RWPE2 (cell line): ENCODE measurements at places on chromosomes 13 and 19.

DNA sequence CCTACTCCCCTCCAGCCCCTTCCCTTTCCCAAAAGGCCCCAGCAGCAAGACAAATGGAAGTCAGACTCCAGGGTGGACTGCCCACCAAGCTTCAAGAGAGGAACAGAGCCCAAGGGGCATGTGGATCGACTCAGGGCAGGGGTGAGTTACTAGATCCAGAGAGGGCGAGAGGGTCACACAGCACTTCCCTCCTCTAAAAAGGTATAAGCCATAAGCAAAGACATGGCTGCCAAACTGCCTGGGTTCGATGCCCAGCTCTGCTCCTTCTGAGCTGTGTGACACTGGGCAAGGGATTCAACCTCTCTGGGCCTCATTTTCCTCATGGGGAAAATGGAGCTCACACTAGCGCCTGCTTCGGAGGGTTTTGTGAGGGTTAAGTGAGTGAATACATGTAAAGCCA is 3.8 kb downstream of the PPP1R14A start:
- DNase-seq, result no peak

DNA sequence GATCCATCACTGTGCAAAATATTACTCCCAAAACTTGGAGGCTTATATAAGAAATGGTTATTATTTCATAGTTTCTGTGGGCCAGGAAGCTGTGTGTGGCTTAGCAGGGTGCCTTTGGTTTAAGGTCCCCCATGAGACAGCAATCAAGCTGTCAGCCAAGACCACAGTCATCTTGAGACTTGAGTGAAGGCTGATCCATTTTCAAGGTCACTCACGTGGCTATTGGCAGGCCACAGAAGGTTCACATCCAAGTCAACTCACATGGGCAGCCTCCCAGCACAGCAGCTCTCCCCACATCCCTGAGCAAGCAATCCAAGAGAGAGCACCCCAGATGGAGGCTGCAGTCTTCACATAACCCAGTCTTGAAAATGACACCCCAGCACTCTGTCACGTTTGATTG is 537.4 kb downstream of the MYO16 start:
- no peak for DNase-seq

DNA sequence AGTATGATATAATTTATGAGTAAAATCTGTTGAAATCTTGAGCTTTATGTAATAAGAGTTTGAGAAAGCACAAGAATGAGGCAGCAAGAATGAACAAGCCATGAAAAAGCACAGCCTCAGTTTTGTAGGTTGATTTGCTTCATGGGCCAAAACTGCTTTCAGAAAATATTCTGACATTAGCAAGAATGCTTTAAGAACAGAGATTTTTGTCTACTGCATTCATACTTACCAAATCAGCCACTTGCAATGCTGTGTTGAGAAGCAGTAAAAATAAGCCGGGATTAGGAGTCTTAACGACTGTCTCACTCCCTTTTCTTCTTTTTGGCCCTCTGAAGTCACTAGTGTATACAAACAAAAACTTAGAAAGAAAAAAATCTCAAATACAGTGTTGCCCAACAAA is 114.5 kb downstream of the POSTN start:
- no peak for DNase-seq

DNA sequence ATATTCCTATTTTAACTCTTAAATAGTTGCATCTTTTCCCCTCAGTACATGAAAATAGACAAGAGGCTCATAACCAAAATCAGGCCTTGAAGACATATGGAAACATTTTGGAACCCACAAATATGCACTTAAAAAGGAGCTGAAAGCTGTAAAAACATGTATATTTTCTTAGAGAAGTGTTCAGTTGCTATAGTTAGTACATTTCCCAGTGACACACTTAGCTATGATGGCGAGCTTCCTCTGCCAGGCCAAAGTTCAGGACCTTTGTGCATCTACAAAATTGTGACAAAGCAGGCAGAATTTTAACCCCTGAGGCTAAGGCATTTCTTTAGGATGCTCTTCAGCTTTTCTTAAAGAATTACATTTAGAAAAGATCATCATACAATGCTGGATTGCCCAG is 54.5 kb downstream of the RCBTB2 start:
- no peak for DNase-seq

GRCh38 chr13:93118081-93118615 is 108.5 kb upstream of the GPC6 start:
- no peak for DNase-seq

- no peak for DNase-seq
Observed at GRCh38 chr13:97067017-97067895, 73.0 kb upstream of the OXGR1 start.

- DNase-seq, result no peak
Observed at GRCh38 chr19:45887200-45887710, 1.3 kb upstream of the IRF2BP1 start.

- no peak for DNase-seq
Observed at GRCh38 chr19:45409557-45409920, 3.1 kb downstream of the POLR1G start.

GRCh38 chr19:19591133-19591825 is 27.2 kb downstream of the PBX4 start:
- peak; percentile 87 for DNase-seq

- DNase-seq, result no peak
Observed at GRCh38 chr13:49536144-49536873, 40.6 kb downstream of the PHF11 start.

- no peak for DNase-seq
Observed at GRCh38 chr19:40281381-40282208, 3.5 kb downstream of the AKT2 start.

DNA sequence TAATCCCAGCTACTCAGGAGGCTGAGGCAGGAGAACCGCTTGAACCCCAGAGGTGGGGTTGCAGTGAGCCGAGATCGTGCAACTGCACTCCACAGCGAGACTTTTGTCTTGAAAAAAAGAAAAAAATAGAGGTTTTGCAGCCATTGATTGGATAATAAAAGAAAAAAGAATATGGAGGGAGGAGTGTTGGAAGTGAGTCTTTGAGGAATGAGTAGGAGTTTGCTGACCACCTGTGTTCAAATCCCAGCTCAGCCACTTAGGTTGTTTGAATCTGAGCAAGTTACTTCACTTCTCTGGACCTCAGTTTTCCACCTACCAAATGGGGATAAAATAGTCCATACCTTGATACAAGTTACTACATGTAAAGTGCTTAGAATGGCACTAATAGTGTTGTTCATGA is 6.2 kb downstream of the NRTN start:
- DNase-seq, result no peak

DNA sequence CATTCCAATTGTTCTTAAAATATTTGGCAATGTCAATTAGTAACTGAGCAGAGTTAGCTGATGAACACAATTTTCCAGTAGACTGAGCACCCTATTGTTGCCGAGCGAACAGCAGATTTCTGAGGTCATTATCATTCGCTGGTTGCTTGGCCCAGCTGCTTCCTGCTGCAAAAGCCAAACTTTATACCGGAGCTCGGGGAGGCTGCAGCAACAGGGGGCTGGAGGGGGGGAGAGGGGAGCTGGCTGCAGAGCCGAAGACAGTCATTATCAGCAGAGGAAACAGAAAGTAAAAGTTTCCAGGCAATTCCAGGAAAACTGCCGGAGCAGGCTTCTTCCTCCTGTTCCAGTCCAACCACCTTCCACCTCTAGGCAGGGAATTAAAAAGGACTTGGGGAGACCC is 77.9 kb downstream of the ZNF536 start:
- DNase-seq, result no peak

GRCh38 chr13:105814902-105815250 is 720.6 kb downstream of the EFNB2 start:
- no peak for DNase-seq

- no peak for DNase-seq
Observed at GRCh38 chr19:40221858-40222619, 3.9 kb upstream of the TTC9B start.

- no peak for DNase-seq
Observed at GRCh38 chr19:45254044-45254531, 3.0 kb downstream of the MARK4 start.

DNA sequence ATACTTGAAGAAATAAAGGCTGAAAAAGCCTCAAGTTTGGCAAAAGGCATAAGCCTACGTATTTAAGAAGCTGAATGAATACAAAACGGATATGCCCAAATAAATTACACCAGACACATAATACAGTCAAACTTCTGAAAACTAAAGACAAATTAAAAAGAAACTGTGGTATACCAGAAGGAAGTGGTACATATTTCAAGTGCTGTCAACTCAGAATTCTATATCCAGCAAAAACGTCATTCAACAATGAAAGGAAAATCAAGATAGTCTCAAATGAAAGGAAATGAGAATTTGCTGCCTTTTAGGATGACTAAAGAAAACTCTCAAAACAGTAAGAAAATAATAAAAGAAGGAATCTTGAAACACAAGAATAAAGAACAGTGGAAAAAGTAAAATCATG is 69.5 kb downstream of the POLR1D start:
- DNase-seq, result no peak

DNA sequence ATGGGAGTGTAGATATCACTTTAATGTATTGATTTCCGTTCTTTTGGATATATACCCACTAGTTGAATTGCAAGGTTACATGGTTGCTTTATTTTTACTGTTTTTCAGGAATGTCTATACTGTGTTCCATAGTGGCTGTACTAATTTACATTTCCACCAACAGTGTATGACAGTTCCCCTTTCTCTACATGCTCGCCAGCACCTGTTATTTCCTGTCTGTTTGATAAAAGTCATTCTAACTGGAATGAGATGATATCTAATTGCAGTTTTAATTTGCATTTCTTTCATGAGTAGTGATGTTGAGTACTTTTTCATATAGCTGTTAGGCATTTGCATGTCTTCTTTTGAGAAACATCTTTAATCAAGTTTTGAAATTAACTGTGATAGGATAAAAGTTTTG is 818.6 kb downstream of the SLITRK6 start:
- DNase-seq, result no peak

DNA sequence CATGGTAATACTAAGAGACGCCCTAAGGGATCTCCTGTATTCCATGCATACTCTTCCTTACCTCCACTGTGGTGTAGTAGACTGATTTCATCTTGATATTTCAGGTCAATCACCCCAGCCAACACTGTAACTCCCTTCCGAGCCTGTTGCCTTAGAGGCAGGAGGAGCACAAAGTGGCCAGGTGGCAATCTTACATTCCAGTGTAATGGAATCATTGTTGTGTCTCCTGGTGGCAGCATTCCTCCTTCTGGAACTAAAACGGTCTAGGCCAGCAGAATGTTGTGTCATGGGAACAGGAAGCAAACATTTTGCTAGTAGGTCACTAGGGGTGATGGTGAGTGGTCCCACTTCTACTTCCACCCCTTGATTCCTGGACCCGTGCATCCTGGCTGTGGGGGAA is 405.7 kb upstream of the SLC10A2 start:
- DNase-seq, result no peak

DNA sequence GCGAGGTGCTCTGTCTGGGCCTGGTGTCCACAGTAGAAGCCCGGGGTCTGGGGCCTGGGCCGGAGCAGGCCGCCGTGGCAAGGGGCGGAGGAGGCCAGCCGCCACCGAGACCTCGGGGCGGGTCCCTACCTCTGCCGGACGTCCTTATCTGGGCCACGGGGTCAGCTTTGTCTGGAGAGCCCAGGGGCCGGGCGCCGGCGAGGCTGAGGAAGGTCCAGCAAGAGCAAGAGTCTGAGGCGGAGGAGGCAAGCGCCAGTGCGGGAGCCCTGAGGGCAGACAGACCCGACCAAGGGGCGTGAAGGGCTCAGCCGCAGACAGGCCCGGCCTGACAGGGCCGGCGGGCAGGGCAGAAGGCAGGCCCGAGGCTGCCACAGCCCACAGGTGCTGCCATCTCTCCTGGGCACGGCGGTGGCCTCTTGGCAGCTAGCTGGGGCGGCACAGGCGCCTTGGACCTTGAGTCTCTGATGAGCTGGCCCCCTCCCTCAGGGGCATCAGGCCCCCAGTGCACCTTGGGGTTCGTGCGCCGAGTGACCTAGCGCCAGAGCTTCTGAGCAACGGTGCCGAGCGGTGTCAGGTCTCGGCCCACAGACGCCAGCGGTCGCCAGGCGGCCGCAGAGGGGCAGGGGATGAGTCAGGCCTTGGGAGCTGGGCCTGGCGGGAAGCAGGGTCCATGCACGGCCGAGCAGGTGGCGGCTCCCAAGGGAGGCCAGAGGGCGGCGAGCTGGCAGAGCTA is 19.1 kb upstream of the AKAP8 start:
- DNase-seq, result no peak

- DNase-seq, result no peak
Observed at GRCh38 chr13:78022164-78022877, 103.7 kb upstream of the EDNRB start.

GRCh38 chr19:41588497-41589209 is 12.7 kb downstream of the CEACAM21 start:
- no peak for DNase-seq

DNA sequence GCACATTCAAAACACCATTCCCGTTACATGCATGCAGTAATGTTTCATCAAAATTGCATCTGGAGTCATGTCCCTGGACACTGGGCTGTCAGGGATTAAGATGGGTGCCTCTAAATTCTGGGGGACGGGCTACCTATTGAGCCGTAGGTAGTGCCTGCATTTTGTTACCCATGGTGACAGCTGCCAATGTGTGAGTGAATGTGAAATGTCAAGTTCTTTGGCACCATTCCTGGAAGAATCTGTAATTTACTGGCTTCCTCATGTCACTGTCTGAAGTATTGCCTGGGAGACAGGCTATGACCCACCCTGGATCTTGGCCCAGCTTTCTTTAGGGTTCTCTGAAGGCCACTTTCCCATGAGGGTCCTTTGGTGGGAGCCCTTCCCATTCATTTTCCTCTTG is 266.1 kb downstream of the TSHZ3 start:
- DNase-seq, result no peak

DNA sequence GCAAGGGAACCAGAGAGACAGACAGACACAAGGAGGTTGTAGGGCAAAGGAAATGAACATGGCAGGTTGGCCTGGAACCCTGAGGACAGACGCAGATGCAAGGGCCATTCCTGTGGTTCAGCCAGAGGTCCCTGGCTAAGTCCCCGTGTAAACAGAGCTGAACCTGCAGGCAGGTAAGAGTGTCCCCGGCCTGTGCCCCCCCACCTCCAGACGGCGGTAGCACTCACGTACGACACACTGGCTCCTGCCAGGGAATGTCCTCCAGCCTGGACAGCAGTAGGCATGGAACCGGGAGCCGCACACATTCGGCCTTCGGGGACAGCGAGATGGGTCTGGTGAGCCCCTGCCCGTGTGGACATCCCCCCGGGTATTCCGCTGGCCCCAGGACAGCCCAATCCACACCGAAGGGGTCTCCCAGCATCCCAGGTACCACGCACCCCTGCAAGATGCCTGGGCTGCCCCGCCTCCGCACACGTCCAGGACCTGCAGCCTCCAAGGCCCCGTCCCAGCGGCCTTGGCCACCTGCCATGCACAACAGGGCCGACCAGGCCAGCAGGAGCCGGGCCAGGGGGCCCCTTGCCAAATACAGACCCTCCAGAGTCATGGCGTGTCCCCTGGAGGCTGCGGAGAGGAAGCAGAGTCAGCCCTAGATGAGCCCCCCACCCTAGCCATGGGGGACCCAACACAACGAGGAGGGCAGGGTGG is 2.4 kb downstream of the FBN3 start:
- DNase-seq, result no peak
